ENCODE measurements at places on chromosomes 4 and X.

GRCh38 chr4:81404294-81404693, 67.4 kb downstream of the RASGEF1B start:
- DNase-seq, result no peak
- no peaks in the 10 kb centered on the region for H3K27me3 ChIP-seq
- H3K27ac ChIP-seq, result no peak overlapping the region
- H3K4me3 ChIP-seq, result no peak overlapping the region

DNA sequence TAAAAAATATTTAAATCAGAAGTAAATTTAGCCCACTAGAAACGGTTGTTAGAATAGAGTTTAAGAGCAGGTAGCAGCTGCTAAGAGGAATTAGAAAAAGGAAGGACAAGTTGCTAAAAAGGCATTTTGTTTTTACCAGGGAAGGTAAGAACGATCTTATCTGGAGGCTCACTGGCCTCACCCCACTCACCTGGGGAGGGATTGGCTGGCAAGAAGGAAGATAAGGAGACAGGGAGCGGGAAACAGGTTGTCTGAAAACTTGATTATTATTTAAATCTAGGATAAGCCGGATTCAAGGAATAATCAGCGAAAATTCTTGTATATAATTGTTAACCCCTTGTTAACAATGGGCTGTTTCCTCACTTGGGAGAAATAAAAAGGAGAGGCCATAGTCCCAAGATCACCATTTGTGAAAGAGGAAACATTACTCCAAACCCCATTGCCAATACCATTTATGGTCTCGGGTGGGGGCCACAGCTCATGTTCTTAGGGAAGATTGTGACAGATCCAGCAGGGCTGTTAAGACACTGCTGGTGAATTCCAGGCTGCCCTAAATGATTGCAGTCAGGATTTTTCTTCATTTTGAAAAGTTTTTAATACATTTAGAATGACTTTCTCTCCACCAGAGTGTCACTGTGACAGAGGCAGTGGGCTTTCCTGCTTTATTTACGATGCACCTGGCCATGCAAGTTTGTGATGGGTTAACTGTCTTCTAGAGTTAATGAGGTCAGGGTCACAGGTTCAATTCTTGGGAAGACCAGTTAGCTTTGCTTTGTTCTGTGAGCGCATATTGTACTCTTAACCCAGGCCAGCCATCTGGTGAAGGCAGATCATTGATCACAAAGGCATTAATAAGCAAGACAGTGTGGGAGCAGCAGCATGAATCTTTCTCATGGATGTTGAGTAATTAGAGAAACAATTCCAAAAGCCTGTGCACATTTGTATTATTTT, 106.6 kb downstream of the CEP135 start:
- H3K27me3 ChIP-seq, result peaks cover 11% of the 10 kb centered on the region
- H3K36me3 ChIP-seq, result no peaks in the 10 kb centered on the region
- no peak overlapping the region for H3K27ac ChIP-seq
- H3K4me1 ChIP-seq, result no peaks in the 10 kb centered on the region
- no peak overlapping the region for H3K4me3 ChIP-seq

GRCh38 chr4:55571806-55572205, 20.2 kb downstream of the PDCL2 start:
- H3K4me1 ChIP-seq, result no peaks in the 10 kb centered on the region
- no peaks in the 10 kb centered on the region for H3K36me3 ChIP-seq
- H3K27ac ChIP-seq, result no peak overlapping the region
- H3K4me3 ChIP-seq, result no peak overlapping the region
- H3K27me3 ChIP-seq, result no peaks in the 10 kb centered on the region

- no peaks in the 10 kb centered on the region for H3K36me3 ChIP-seq
- H3K4me1 ChIP-seq, result no peaks in the 10 kb centered on the region
- no peak overlapping the region for H3K27ac ChIP-seq
- no peak overlapping the region for H3K4me3 ChIP-seq
- no peaks in the 10 kb centered on the region for H3K27me3 ChIP-seq
- DNase-seq, result no peak
These were observed 821.8 kb upstream of the AGA start for GRCh38 chr4:178264001-178264400.

DNA sequence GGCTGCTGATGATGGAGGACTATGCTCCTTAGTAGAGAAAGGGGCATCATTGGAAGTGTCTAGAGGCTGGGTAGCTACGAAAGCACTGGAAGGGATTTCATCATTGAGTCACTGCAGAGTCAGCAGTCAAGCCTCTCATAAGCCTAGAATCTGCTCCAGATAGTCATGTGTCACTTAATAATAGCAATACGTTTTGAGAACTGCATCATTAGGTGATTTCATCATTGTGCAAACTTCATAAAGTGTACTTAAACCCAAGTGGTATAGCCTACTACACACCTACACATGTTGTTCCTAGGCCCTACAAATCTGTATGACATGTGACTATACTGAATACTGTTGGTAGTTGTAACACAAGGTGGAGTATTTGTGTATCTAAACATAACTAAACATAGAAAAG, 165.6 kb downstream of the PTTG2 start:
- H3K36me3 ChIP-seq, result peaks cover 18% of the 10 kb centered on the region
- no peaks in the 10 kb centered on the region for H3K27me3 ChIP-seq
- no peak overlapping the region for H3K4me3 ChIP-seq
- no peak overlapping the region for H3K27ac ChIP-seq
- H3K4me1 ChIP-seq, result peaks cover 28% of the 10 kb centered on the region
- DNase-seq, result no peak

GRCh38 chr4:176313596-176314336, 6.0 kb upstream of the SPCS3 start:
- H3K27me3 ChIP-seq, result no peaks in the 10 kb centered on the region
- no peak overlapping the region for H3K27ac ChIP-seq
- no peak for DNase-seq
- no peaks in the 10 kb centered on the region for H3K36me3 ChIP-seq
- H3K4me1 ChIP-seq, result no peaks in the 10 kb centered on the region
- H3K4me3 ChIP-seq, result no peak overlapping the region

DNA sequence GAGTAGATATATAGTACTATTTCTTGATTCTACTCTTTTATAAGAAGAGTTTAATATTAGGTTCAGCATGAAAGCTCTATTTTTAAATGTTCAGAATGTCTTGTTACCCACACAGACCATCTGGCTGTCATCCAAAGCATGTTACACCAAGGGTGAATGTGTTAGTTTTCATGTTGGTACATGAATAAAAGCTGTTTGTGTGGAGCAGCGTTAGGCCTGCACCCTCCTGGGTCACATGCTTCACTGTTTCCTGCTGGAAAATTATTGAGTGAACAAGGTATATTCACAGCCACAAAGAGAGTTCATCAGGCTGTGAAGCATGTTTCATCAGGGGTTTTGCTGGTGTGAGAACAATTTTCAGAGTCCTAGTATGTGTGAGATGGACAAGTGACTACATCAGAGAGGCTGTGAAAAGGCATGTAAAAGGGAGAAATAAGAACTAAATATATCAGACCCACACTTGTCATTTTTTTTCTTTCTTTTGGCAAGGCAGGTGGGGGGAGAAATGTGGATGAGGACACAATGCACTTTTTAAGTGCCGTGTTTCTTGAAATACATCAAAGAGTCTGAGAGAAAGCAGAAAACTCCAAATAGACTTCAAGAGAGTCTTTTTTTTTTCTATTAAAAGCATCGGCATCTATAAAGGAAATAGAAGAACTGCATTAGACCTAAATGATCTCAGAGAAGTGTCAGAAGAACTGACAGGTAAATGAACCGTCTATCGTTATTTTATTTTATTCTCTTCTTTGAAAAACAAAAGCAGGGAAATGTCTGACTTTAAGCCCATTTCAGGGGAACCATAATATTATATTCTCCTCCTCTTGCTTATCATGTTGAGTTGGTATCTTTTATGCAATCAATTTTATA, 2429.7 kb downstream of the PCDH7 start:
- H3K27me3 ChIP-seq, result no peaks in the 10 kb centered on the region
- DNase-seq, result no peak
- no peaks in the 10 kb centered on the region for H3K4me1 ChIP-seq
- no peaks in the 10 kb centered on the region for H3K36me3 ChIP-seq
- no peak overlapping the region for H3K27ac ChIP-seq

DNA sequence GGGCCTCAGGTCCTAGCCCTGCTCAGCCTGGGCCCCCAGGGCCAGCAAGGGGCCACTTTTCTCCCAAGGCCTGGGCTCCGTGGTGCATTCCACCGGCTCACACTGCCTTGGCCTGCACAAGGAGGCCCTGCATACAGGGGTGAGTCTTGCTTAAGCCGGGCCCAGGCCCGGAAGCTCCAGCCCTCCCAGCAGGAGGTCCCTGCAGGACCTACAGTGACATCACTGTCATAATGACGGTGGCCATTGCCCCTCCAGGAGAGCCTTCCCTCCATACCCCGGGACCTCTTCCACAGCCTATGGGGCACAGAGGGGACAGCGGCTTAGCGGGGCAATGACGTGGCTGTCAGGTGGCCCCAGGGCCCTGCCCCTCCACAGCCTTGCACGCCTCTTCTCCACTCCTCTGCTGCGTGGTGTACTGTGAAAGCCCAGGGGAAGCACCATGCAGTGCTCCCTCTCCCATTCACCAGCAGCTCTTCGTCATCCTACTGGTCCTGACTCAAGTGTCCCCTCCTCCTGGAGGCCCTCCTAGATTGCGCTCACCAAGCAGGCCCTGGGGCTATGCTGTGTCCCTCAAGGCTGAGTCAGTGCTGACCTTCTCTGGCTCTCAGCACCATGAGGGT, 32.3 kb upstream of the AFAP1 start:
- H3K36me3 ChIP-seq, result no peaks in the 10 kb centered on the region
- DNase-seq, result no peak
- no peaks in the 10 kb centered on the region for H3K27me3 ChIP-seq
- peaks cover 62% of the 10 kb centered on the region for H3K4me1 ChIP-seq
- H3K4me3 ChIP-seq, result peak overlapping the region; percentile 75

DNA sequence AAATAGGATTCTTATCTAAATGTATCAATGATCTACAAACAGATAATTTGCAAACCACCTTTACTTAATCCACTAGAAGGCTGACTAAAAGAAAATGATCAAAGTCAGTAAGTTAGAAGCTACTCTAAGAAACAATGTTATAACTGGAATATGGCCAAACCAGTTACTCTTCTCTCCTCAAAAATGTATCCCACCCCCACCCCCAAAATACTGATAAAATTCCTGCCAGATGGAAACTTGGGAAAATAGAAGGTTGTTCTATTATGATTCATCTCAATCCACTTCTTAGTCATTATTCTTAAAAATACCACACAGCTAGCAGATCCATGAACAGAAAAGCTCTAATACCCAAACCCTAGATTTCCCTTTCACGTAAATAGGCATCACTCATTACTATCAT, 206.4 kb downstream of the KLHL13 start:
- H3K27ac ChIP-seq, result no peak overlapping the region
- no peaks in the 10 kb centered on the region for H3K36me3 ChIP-seq
- no peak overlapping the region for H3K4me3 ChIP-seq
- H3K4me1 ChIP-seq, result no peaks in the 10 kb centered on the region
- no peaks in the 10 kb centered on the region for H3K27me3 ChIP-seq
- DNase-seq, result no peak

GRCh38 chr4:190015538-190016368, 11.3 kb downstream of the FRG2 start:
- no peak overlapping the region for H3K27ac ChIP-seq
- DNase-seq, result no peak
- peaks cover 63% of the 10 kb centered on the region for H3K27me3 ChIP-seq
- H3K36me3 ChIP-seq, result no peaks in the 10 kb centered on the region

DNA sequence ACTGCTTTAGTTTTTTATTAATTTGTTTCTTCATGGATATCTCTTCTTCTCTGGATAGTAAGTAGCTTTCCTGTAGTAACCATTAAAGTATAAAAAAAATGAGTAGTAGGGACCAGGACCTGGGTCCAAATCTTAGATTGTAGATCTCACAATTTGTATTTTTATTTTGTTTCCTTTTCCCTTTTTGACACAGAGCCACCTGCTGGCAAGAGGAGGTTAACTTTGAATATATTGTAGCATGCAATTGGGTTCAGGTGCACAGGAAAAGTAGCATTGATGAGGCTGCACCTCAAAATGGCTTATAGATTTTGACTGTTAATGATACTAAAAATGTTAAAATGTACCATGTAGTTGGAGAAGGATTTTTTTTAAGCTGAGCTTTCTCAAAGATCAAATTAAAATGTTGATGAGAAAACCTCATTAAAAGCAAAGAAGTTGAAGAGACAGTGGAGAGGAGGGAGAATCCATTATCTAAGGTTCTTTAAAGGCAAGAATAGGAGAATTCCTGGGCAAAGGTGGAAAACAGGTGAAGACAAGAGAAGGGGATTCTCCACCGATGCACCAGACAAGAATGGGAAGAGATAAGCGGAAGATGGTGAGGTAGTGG, 48.3 kb upstream of the HPGDS start:
- DNase-seq, result no peak
- no peak overlapping the region for H3K4me3 ChIP-seq
- no peaks in the 10 kb centered on the region for H3K4me1 ChIP-seq
- no peaks in the 10 kb centered on the region for H3K27me3 ChIP-seq

DNA sequence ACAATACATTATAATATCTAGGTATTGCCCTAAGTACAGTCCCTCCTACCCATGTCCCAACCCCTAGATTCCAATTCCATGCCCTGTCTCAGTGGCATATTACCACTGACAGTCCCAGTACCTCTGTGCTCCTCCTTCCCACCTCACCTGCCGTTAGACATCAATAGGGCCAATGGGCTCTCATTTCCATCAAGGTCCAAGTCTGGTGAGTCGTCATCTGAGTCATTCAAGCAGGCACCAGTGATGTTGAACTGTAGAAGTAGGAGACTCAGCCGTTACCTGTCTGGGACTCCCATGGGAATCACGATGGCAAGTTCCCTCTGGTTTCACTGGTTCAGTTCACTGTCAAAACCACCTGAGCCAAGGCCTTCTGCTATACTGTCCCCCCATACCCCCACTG, 51.7 kb downstream of the PHF8 start:
- no peaks in the 10 kb centered on the region for H3K4me1 ChIP-seq
- DNase-seq, result no peak
- H3K27ac ChIP-seq, result no peak overlapping the region
- H3K27me3 ChIP-seq, result no peaks in the 10 kb centered on the region
- H3K4me3 ChIP-seq, result no peak overlapping the region

DNA sequence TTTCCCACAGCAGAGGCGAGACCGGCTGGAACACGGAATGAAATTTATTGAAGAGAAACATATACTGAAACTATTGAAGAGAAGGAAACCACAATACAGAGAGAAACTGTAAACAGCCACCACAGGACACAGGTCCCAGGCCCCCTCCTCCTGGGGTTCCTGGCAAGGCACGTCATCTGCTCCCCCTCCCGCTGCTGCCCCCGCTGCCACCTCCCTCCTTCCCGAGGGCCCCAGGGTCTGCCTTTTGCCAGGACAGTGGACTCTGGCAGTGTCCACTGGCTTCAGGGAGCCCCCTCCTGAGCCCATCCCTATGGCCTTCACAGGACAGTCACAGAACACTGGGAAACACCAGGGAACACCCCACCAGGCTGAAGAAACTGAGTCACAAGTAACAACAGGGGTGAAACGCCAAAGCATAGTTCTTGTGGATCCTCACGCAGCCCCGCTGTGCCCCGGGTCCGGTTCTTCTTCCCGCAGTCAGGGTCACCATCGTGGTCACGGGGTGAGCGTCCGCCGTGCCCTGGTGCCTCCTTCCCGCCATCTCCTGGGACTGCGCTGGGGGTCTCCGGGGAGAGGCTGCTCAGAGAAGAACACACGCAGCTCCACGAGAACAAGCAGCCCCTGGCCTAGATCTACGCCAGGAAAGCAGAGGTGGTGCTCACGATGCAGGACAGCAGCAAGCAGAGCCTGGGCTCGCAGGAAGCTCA, 5.4 kb downstream of the PNMA6E start:
- no peaks in the 10 kb centered on the region for H3K36me3 ChIP-seq
- no peak overlapping the region for H3K4me3 ChIP-seq
- no peak for DNase-seq
- no peak overlapping the region for H3K27ac ChIP-seq

- no peak overlapping the region for H3K27ac ChIP-seq
- H3K4me1 ChIP-seq, result no peaks in the 10 kb centered on the region
- DNase-seq, result no peak
These were observed 262.5 kb upstream of the HS3ST1 start for GRCh38 chr4:11691236-11691635.

Measured in CD4-positive, alpha-beta T cell (primary cell).